Activated B cell treated with CpG ODN at 0.5 μM for 24 hours (primary cell): ENCODE measurements at places on chromosomes 4 and X. TPM values are rescaled to one million over a fixed set of nuclear protein-coding genes. Genes with fewer than 3 reads are reported as not detected.

Gene TAF7L
- not detected in 2 replicates for total RNA-seq

Gene FHIP1A
- 0.04 and 0.07 TPM in 2 replicates for total RNA-seq

Gene FGF13
- total RNA-seq, result not detected in 2 replicates

Gene IQSEC2
- total RNA-seq, result 0.24 and 0.53 TPM in 2 replicates

Gene KLHL13
- not detected in 2 replicates for total RNA-seq

Gene F8A3
- 9.4 and 11.6 TPM in 2 replicates for total RNA-seq

Gene REPS2
- 1.6 and 2.0 TPM in 2 replicates for total RNA-seq

Gene SPANXA2
- not detected in 2 replicates for total RNA-seq

Gene GDPD2
- total RNA-seq, result not detected in 2 replicates

Gene PDHA2
- not detected in 2 replicates for total RNA-seq

Gene IQCM
- not detected in 2 replicates for total RNA-seq

Gene IRAK1
- total RNA-seq, result 134 and 146 TPM in 2 replicates

Gene S100P
- not detected in 2 replicates for total RNA-seq

Gene WFS1
- 2.4 and 4.3 TPM in 2 replicates for total RNA-seq

Gene WDR17
- 5.7 and 6.2 TPM in 2 replicates for total RNA-seq

Gene VEGFD
- total RNA-seq, result not detected in 2 replicates

Gene ENPP6
- total RNA-seq, result not detected in 2 replicates

Gene STPG2
- 0.37 and 0.69 TPM in 2 replicates for total RNA-seq

Gene SMIM10
- total RNA-seq, result 1.3 and 1.4 TPM in 2 replicates

Gene SOWAHB
- total RNA-seq, result not detected in 2 replicates

Gene STATH
- total RNA-seq, result not detected in 2 replicates

Gene CABS1
- not detected in 2 replicates for total RNA-seq

Gene NMU
- total RNA-seq, result not detected in 2 replicates

Gene USP17L10
- not detected in 2 replicates for total RNA-seq

Gene FAM9C
- total RNA-seq, result not detected in 2 replicates

Gene MRPL1
- 31.7 and 38.3 TPM in 2 replicates for total RNA-seq

Gene HSFX1
- total RNA-seq, result 0.93 and 1.1 TPM in 2 replicates

Gene FAT1
- total RNA-seq, result not detected in 2 replicates

Gene CLDN34
- total RNA-seq, result not detected in 2 replicates

Gene SLITRK4
- not detected in 2 replicates for total RNA-seq

Gene XG
- not detected in 2 replicates for total RNA-seq

Gene TMPRSS11B
- total RNA-seq, result not detected in 2 replicates

Gene NRK
- total RNA-seq, result not detected in 2 replicates

Gene CXCL3
- total RNA-seq, result not detected in 2 replicates

Gene COL4A6
- not detected in 2 replicates for total RNA-seq

Gene LRCH2
- total RNA-seq, result not detected in 2 replicates

Gene CT45A3
- total RNA-seq, result not detected in 2 replicates

Gene MAGEC2
- total RNA-seq, result not detected in 2 replicates

Gene UNC5C
- total RNA-seq, result not detected in 2 replicates

Gene PAGE1
- not detected in 2 replicates for total RNA-seq

Gene DUX4
- total RNA-seq, result not detected in 2 replicates
